ENCODE measurements at places on chromosomes 3 and 15. TPM values are rescaled to one million over a fixed set of nuclear protein-coding genes. Genes with fewer than 3 reads are reported as not detected.

Gene DLL4
- 6.2 TPM for total RNA-seq

Gene ROPN1
- total RNA-seq = not detected

Gene LRRN1
- total RNA-seq = 208 TPM

- no peaks in the 10 kb centered on the region for H3K36me3 ChIP-seq
- no peaks in the 10 kb centered on the region for H3K27me3 ChIP-seq
- peaks cover 2% of the 10 kb centered on the region for H3K4me1 ChIP-seq
- DNase-seq = no peak
These were observed 641.1 kb upstream of the NAALADL2 start for GRCh38 chr3:174218016-174218415.

DNA sequence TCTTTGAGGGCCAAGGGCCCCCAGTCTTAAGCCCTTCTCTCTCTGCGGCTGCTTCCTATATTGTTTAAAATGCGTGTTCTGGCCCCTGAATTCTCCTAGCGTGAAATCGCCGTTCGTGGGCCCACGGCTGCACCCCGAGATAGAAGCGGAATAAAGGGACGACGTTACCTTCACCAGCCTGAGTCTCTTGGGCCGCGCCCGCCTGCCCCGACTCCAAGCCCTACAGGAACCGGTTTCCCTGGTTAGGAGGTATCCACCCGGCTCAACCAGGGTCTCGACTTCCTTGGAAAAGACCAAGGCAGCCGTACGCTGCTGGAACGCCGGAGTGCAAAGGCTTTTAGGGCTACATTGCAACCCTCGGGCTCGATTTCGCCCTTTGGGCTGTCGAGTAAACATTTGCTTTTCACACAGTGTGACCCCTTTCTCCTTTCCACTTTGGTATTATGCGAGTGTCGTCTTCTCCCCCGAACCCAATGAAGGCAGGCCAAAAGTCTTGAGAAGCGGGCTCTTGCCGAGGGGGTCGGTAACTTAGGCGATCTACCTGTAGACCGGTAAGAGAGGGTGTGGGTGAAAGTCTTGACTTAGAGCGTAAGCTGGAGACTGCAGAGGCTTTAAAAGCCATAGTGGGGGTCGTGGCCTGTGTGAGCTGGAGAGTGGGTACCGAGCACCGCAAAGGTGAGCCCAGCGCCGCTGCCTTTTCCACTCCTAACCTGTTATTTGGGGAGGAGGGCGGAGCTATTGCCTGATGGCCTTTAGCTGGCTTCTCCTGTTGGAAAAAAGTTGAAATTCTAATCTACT, 2.0 kb downstream of the TRIM71 start:
- peaks cover 50% of the 10 kb centered on the region for H3K4me1 ChIP-seq
- DNase-seq = peak; percentile 40
- peaks cover 10% of the 10 kb centered on the region for H3K36me3 ChIP-seq
- H3K4me3 ChIP-seq = peak overlapping the region; percentile 91
- peak overlapping the region; percentile 91 for H3K27ac ChIP-seq
- H3K27me3 ChIP-seq = no peaks in the 10 kb centered on the region

DNA sequence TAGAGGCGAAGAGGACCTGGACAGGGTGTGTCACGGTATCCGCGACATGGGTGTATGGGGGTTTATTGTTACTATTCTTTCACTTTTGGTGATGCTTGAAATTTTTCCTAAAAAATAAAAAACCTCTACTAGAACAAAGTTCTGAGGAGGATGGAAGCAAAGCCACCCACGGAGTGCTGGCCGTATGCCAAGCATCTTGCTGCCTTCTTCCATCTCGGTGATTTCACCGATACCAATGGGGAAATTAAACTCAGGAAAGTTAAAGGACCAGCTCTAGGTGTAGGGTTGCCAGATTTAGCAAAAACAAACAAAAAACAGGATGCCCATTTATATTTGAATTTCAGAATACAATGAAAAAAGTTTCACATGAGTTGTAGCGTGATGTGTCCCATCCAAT, 33.9 kb downstream of the SMAD6 start:
- no peaks in the 10 kb centered on the region for H3K27me3 ChIP-seq
- no peak for DNase-seq
- H3K4me3 ChIP-seq = no peak overlapping the region
- no peaks in the 10 kb centered on the region for H3K4me1 ChIP-seq
- H3K36me3 ChIP-seq = peaks cover 7% of the 10 kb centered on the region
- H3K27ac ChIP-seq = peak overlapping the region; percentile 9

- H3K27me3 ChIP-seq = peaks cover 29% of the 10 kb centered on the region
- H3K27ac ChIP-seq = no peak overlapping the region
- H3K4me1 ChIP-seq = no peaks in the 10 kb centered on the region
- H3K36me3 ChIP-seq = no peaks in the 10 kb centered on the region
- DNase-seq = no peak
These were observed 149.4 kb upstream of the SLC6A11 start for GRCh38 chr3:10666621-10667020.

DNA sequence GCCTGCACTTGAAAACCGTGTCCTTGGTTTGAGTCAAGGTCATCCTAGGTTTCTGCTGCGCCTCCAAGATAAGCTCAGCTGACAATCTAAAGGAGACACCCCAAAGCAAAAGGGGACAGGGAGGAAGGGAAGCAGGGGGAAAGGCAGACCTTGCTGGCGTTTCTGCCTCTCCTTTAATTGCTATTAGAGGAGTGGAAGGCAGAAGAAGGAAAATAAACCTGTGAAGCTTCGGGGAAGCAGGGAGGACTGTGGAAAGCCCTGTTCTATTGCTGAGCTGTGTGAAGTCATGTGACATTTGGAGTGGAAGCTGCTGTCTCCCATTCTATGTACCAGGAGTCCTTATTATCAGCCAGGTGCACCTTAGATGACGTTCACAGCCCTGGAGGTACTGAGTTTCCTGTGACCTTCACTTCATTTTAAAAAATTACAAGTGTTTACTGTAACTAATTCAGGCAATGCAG, 21.5 kb upstream of the CHD2 start:
- H3K36me3 ChIP-seq = peaks cover 1% of the 10 kb centered on the region
- no peak for DNase-seq
- H3K4me3 ChIP-seq = no peak overlapping the region
- peak overlapping the region; percentile 43 for H3K27ac ChIP-seq

- DNase-seq = no peak
- no peaks in the 10 kb centered on the region for H3K36me3 ChIP-seq
- H3K4me1 ChIP-seq = peaks cover 1% of the 10 kb centered on the region
- peaks cover 12% of the 10 kb centered on the region for H3K27me3 ChIP-seq
These were observed 18.2 kb downstream of the LAMP3 start for GRCh38 chr3:183144363-183144762.

DNA sequence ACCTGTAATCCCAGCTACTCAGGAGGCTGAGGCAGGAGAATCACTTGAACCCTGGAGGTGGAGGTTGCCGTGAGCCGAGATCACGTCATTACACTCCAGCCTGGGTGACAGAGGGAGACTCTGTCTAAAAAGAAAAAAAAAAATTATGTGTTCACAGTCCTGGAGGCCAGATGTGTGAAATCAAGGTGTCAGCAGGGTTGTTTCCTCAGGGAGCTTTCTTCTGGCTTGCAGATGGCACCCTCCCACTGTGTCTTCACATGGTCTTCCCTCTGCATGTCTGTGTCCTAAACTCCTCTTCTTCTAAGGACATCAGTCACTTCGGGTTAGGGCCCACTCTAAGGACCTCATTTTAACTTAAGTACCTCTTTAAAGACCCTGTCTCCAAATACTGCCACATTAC, 56.1 kb upstream of the UBE2E1 start:
- peaks cover 9% of the 10 kb centered on the region for H3K27me3 ChIP-seq
- H3K36me3 ChIP-seq = no peaks in the 10 kb centered on the region
- H3K4me3 ChIP-seq = no peak overlapping the region
- H3K4me1 ChIP-seq = peaks cover 18% of the 10 kb centered on the region

GRCh38 chr3:10647376-10647775, 142.0 kb upstream of the ATP2B2 start:
- no peak overlapping the region for H3K4me3 ChIP-seq
- peaks cover 24% of the 10 kb centered on the region for H3K27me3 ChIP-seq
- no peak for DNase-seq
- H3K36me3 ChIP-seq = no peaks in the 10 kb centered on the region
- H3K27ac ChIP-seq = no peak overlapping the region

DNA sequence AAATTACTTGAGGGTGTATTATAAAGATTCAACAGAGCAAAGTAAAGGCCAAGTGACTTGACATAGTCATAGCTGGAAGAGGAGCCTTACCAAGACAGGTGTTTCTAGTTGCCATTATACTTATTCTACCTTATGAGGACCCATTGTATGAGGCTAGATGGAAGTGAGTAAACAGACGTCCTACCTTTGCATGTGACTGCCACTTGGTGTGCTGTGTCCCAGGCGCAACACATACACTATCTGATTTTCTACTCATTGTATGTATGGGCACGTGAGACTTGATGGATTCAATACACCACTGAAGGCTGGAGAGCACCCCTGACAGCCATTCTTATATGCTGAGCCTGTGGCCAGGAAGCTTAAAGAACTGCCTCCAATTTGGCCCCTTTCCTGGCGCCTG, 40.5 kb downstream of the BOC start:
- H3K27me3 ChIP-seq = peaks cover 7% of the 10 kb centered on the region
- H3K27ac ChIP-seq = no peak overlapping the region
- H3K4me3 ChIP-seq = no peak overlapping the region
- peaks cover 4% of the 10 kb centered on the region for H3K4me1 ChIP-seq

All from progenitor cell of endocrine pancreas (in vitro differentiated cells).